ENCODE measurements at places on chromosomes 13 and 19. TPM values are rescaled to one million over a fixed set of nuclear protein-coding genes. Genes with fewer than 3 reads are reported as not detected.

GRCh38 chr13:111399776-111400538 lies 79.5 kb downstream of the TEX29 start:
- H3K27me3 ChIP-seq = no peaks in the 10 kb centered on the region
- no peaks in the 10 kb centered on the region for H3K4me1 ChIP-seq
- no peak overlapping the region for H3K27ac ChIP-seq
- no peaks in the 10 kb centered on the region for H3K36me3 ChIP-seq
- H3K4me3 ChIP-seq = no peak overlapping the region

DNA sequence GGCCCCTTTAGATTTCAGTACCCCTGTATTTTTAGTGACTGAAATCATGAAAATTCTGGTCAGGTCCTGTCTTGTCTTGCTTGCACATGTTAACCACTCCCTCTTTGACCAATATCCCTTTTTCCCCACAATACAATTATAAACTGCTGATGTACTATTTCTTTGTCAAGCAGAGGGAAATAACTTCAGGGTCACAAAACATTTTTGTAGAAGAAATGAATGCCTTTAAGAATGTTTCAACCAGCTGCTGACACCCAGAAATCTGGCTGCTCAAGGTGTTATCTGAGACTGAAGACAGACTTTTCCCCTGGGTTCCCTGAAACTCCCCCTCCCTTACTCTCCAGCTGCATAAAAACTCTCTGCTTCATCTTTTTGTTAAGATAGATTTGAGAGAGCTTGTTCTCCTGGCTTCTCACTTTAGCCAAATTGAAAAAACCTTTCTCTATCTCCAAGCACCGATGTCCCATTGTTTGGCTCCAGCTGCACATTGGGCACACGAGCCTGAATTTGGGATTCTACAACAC lies 18.4 kb upstream of the ACOD1 start:
- H3K27me3 ChIP-seq = no peaks in the 10 kb centered on the region
- H3K36me3 ChIP-seq = no peaks in the 10 kb centered on the region
- no peak overlapping the region for H3K27ac ChIP-seq
- no peak for DNase-seq
- H3K4me3 ChIP-seq = no peak overlapping the region

GRCh38 chr19:41531438-41532311 lies 44.3 kb upstream of the CEACAM21 start:
- H3K4me3 ChIP-seq = no peak overlapping the region
- no peak overlapping the region for H3K27ac ChIP-seq

DNA sequence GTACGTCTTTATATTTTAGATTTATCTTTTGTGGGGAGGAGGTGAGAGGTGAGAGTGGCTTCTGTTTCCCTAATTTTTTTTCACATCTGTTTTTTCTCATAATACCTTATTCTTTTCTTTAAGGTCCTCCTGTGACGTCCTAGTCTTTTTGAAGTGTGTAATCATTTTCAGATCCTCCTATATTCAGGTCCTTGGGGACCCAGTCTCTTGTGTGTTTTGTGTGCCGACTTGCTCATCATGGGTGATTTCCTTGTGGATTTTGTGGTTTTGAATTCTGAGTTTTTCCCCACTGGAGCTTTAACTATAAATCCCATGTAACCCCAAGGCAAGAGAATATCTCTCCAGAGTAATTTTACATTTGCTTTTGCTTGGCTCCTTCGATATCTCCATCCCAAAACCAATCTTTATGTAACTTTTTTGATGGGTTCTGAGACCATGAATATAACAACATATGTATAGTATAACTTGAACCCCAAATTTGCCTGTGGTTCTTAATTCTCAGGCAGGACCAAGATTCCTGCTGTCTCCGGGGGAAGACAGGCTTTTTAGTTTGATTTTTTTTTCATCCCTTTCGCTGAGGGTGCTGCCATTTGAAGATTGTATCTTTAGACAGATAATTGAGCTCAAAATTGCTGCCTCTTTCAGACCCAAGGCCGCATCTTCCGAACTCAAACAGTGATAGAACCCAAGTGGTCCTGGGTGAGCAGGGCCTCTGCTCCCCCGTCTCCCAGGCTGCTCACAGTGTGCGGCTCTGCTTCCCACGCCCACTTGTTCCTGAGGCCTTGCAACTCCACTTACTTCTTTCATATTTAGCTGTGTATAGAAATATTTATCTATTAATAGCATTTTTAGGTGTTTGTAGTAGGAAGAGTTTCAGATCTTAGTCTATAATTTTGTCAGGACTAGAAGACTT lies 59.1 kb upstream of the GPR183 start:
- no peak overlapping the region for H3K27ac ChIP-seq
- no peaks in the 10 kb centered on the region for H3K36me3 ChIP-seq
- no peak for DNase-seq
- H3K4me1 ChIP-seq = no peaks in the 10 kb centered on the region
- no peak overlapping the region for H3K4me3 ChIP-seq

GRCh38 chr13:100361504-100361903 lies 227.1 kb downstream of the GGACT start:
- DNase-seq = no peak
- H3K4me3 ChIP-seq = no peak overlapping the region
- no peaks in the 10 kb centered on the region for H3K27me3 ChIP-seq
- peaks cover 33% of the 10 kb centered on the region for H3K4me1 ChIP-seq

DNA sequence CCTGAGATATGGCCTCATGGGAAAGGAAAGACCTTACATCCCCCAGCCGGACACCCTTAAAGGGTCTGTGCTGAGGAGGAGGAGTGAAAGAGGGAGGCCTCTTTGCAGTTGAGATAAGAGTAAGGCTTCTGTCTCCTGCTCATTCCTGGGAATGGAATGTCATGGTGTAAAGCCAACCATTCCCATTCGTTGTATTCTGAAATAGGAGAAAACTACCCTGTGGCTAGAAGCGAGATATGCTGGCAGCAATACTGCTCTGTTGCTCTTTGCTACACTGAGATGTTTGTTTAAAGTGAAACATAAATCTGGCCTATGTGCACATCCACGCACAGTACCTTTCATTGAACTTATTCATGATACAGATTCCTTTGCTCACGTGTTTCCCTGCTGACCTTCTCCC lies 783 bp upstream of the ZNF587B start:
- no peak overlapping the region for H3K27ac ChIP-seq
- H3K36me3 ChIP-seq = peaks cover 14% of the 10 kb centered on the region
- H3K4me1 ChIP-seq = peaks cover 8% of the 10 kb centered on the region

The CCDC70 gene
- total RNA-seq = not detected

The CHST8 gene
- total RNA-seq = not detected

The C1QTNF9 gene
- not detected for total RNA-seq

The KLK4 gene
- 0.84 TPM for total RNA-seq

The BRSK1 gene
- total RNA-seq = 33.3 TPM

The KIR3DL2 gene
- not detected for total RNA-seq

The SYCN gene
- total RNA-seq = not detected

Measured in HCT116 (cell line).